HS-27A (cell line): ENCODE measurements at places on chromosomes 3 and 15.

GRCh38 chr15:35627696-35628095, 81.7 kb upstream of the DPH6 start:
- DNase-seq = no peak

DNA sequence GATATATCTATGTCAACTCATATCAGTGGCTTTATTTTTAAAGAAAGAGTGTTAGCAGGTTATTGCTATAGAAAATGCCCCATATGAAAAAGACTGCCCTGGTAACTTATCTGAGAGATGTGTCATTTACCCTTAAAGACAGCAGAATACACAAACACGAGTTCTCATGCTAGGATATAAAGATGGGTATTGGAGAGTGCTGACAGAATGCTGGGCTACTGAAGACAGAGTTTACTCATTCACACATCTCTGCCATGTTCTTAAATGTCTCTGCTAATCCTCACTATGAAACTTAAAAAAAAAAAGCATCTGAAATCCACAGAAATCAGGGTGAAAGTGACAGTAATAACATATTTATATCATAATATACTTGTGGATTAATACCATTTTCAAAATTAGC, 126.7 kb downstream of the FOXP1 start:
- no peak for DNase-seq

GRCh38 chr15:94036156-94036555, 195.2 kb upstream of the MCTP2 start:
- no peak for DNase-seq

DNA sequence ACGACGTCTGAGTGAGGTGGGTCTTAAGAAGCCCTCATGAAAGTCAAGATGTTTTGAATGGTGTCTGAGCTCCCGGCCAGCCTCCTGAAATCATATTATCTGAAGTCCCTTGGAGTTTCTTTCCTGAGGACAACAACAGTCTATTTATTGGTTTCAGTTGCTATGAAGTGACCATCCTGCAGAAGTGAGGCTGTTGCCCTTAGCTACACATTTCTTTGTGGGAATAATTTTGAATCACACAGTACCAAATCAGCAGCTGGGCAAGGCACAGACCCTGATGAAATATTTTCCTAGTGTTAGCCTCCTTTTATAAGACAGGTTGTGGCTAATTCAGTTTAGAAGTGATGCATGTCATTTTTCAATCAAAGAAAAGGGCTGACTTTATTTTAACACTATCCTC, 220.7 kb upstream of the AZI2 start:
- no peak for DNase-seq

- no peak for DNase-seq
Measured at GRCh38 chr15:62559381-62559733, 394.3 kb upstream of the C2CD4B start.

DNA sequence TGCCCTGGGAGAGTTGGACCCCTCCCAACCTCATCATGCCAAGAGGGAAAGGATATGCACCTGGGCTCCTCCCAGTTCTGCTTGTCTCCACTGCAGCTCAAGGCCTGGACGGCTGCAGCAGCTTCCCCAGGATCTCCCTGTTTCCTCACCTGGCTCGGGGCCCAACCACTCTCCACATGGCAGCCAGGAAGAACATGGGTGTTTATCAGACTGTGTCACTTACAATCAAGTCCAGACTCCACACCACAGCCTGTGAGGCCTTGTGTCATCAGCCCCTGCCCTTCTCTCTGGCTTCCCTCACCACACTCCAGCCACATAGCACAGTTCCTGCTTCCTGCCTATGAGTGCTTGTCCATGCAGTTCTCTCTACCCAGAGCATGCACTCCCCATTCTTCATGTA, 534.4 kb downstream of the EPHB1 start:
- no peak for DNase-seq

DNA sequence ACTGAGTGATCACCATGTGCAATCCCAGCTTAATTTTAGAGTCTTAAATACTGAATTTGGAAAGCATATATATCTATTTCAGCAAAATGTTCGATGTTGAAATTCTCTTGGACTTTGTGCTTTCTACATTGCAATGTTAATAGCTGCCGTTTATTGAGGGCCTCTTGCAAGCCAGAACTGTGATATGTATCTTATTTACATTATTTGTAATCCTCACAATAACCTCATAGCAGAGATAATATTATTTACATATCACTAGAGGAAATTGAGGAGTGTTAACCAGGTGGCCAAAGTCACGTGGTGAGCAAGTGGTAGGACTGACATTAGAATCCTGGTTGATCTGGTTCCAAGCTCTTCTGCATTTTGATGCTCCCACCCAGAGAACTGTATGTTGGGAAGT, 254.1 kb downstream of the SLC9A9 start:
- DNase-seq = no peak

GRCh38 chr15:40330368-40330836, 6.9 kb downstream of the INAFM2 start:
- no peak for DNase-seq

DNA sequence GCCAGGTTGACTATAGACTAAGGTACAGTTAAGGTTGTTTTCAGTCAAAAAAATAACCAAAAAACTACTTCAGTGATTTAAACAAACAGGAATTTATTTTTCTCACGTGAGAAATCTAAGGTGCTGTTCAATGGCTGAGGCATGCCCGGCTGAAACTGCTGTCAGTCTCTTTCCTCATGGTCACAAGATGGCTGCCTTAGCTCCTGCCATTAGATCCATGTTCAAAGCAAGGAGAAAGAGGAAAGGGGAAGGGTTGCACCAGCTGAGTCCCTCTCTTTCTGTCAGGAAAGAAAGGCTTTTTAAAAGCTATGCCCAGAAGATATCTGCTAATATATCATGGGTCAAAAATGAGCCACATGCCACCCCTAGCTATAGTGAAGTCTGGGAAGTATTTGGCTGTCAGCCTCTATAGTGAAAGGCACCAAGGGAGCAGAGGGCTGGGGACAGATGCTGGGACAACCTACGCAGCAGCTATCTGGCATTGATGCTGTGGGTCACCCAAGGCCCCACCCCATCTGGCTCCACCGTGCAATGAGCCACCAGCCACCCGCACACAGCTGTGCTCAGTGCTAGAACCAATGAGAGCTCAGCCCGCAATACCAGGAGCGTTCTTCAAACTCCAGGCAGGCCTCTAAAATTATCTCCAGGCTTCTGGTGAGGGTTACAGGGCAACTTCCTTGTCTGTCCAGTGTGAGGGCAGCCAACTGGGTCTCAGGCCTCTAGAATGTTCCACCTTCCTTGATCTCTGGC, 64.7 kb upstream of the GATA2 start:
- no peak for DNase-seq

DNA sequence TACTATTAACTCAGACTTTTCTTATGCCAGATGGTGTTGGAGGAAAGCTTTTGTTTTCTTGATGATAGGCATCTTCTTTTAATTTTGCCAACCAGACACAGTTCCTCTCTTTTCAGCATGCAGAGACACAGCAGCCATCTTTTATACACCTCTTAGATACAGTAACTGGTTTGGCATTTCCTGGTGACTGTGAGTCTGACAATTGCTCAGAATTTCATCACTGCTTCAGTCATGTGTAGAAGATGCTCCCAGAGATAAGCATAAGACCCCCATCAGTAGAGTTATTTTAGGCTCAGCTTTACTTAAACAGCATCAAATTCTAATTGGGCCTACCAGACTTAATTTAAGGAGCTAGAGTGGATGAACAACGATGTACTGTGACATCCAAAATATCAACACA, 779.0 kb downstream of the SQOR start:
- no peak for DNase-seq

GRCh38 chr15:25481208-25481859, 42.5 kb upstream of the UBE3A start:
- no peak for DNase-seq

DNA sequence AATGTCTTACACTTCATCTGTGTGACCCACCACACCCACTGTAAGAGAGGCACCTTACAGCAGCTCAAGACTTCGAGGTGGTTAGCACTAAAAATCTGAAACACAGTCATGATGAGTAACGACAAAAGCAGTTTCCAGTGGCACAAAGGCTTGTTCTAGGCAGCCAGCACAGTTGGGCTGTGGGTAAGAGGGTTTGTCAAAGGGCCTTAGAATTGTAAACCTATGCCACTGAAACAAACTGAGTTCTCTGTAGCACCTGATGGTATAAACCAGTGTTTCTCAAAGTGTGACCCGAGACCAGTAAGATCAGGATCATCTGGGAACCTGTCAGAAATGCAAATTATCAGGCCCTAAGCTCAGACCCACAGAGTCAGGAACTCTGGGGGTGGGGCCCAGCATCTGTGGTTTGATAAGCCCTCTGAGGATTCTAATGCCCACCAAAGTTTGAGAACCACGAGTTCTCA, 36.5 kb downstream of the DAPK2 start:
- peak; percentile 29 for DNase-seq

GRCh38 chr15:42405863-42406482, 46.7 kb downstream of the CAPN3 start:
- DNase-seq = no peak

GRCh38 chr15:49101536-49101935, 53.9 kb downstream of the COPS2 start:
- no peak for DNase-seq

DNA sequence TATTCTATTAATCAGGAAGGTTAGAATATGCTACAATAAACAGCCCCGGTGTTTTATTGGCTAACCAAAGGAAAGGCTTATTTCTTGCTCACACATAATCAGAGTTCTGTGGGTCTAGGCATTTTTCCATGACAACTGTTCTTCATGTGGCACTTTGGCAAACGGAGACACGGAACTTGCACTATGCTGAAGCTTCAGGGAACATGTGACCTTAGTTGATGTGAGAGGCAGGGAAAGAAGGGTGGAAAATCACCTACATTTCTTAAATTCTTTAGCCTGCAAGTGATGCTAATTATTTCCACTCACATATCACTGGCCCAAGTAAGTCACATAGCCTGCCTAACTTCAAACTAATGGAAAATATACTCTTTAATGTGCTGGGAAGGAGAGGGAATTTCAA, 344.6 kb downstream of the SV2B start:
- DNase-seq = no peak

DNA sequence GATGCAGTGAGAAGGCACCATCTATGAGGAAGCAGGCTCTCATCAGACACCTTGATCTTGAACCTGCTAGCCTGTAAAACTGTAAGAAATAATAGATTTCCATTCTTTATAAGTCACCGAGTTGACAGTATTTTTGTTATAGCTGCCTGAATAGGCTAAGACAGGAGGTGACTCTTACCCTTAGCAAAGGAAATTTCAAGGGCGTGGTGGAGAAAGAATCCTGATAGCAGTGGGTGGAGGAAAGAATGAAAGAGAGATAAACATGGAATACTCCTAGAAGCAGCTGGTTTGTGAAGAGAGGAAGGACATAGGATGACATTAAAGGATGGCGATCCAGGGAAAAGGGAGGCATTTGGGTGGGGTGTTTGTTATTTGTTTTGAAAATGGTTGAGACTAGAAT, 41.4 kb downstream of the SIDT1 start:
- no peak for DNase-seq

GRCh38 chr3:111688190-111688800, 93.1 kb upstream of the ZBED2 start:
- DNase-seq = no peak

DNA sequence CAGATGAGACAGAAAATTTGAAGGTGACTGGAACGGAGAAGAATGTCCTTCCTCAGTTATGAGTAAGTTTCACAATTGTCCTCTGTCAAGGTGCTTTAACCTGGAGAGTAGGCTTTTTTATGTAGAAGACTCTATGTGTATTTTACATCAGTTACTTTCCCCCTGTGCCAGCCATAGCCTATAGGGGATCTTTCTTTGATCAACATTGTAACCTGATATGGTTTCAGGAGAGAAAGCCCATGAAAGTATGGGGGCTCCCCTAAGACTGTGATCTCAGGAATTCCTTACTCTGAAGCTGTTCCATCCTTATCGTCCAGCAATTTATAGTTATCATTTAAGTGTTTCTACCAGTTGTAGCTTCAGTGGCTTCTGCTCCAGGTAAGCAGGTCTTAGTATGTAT, 1076.3 kb upstream of the EPHA6 start:
- DNase-seq = no peak

- no peak for DNase-seq
Measured at GRCh38 chr3:101311676-101312075, 8.7 kb downstream of the IMPG2 start.

- peak; percentile 76 for DNase-seq
Measured at GRCh38 chr15:52103217-52104207, 9.1 kb downstream of the BCL2L10 start.

DNA sequence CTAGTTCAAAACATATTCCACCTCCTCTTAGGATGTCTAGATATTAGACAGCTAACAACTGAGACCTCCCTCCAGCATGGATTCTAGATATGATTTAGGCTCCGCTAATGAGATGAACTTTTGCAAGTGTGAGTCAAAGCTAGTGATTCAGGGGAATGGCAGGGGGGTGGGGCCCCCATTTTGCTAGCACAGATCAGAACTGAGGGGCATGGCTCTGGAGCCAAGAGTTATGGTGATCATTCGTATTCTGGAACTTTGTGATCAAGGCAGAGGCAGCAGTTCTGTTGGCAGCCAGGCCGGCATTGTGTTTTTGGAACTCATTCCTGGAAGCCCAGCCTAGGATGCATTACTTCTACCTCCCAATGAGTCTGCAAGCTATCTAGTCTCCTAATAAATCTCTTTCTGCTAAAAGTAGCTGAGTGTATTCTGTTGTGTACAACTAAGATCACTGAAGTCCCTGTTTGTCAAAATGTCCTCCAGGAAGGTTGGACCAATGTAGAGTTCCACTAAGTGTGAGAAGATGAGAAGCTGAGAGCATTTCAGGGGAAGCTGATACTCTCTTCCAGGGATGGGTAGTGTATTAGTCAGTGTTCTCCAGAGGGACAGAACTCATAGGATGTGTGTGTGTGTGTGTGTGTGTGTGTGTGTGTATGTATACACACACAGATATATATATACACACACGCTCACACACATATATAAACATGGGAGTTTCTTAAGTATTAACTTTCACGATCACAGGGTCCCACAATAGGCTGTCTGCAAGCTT, 312.7 kb downstream of the TLE3 start:
- DNase-seq = no peak

- DNase-seq = no peak
Measured at GRCh38 chr3:160996811-160997210, 108.3 kb downstream of the B3GALNT1 start.

- DNase-seq = no peak
Measured at GRCh38 chr15:85711580-85712192, 83.0 kb downstream of the KLHL25 start.
